ENCODE measurements at places on chromosomes 5 and 9.

- no peak for DNase-seq
Measured at GRCh38 chr5:52829664-52830063, 41.9 kb downstream of the ITGA1 start.

- DNase-seq: no peak
Measured at GRCh38 chr9:90074316-90074962, 469.6 kb downstream of the GADD45G start.

DNA sequence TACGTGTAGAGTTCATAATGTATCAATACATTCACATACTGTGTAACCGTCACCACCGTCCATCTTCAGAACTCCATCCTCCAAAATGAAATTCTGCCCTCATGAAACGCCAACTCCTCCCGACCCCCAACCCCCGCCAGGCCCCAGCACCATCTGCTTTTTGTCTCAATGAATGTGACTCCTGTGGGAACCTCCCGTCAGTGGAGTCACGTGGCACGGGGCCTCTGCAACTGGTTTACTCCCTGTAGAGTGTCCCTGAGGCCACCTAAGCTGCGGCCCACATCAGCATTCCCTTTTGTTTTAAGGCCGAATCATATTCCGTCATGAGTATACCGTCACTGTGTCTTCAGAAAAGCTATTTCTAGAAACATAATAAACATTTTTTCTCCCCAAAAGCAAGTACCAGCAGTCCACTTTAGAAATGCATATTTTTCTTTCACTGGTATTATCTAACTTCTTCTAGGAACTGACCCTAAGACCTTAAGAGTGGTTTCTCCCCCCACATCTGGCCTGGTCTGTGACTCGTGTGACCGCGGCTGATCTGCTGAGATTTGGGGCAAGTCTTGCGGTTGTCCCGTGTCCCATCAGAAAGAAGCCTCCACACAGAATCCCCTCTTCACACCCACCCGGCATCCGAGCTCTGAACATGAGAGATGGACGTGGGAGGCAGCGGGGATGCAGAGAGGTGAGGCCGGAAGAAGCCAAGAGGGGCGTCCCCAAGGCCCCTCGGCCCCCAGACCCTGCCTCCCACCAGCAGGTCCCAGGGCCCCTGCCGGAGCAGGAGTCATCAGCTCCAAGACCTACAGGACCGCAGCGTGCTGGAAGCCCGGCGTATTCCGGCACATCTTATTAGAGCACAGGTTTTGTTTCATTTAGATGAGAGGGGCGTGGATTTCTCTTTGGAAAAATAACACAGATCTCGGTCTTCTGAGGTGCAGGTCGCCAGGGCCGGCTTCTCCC is 38.3 kb downstream of the SLC6A3 start:
- DNase-seq: no peak

DNA sequence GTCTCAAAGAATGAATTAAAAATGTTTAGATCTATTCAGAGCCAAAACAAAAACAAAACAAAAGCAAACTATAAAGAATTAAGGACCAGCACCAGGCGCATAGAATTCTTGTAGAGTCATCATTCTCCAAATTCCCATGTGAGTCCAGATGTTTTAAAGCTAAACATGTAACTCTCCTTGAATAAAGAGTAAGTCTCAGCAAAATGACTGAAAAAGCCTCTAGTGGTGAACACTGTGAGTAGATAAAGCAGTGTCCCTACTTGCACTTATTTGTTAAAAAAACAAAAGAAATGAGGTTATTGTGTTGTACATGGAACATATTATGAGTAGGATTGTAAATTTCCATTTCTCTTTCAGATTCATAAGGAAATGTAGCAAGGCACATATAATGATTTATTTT is 44.0 kb downstream of the NNT start:
- no peak for DNase-seq

DNA sequence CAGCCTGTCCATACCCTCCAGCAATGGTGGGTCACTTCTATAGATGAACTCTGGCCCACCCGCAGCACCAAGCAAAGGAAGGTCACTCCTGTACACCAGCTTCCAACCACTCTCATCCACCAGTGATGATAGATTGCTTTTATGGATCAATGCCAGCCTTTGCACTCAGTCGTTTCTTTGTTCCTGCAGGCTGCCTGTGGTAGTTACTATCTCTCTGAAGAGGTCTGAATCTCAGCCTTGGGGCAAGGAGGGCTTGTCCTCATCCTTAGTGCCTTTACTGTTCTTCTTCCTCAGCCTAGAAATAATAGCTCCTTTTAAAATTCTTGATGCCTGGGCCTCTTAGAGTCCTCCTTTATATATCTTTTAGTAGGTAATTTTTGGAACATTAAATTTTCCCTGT is 100.8 kb downstream of the TMC1 start:
- no peak for DNase-seq

DNA sequence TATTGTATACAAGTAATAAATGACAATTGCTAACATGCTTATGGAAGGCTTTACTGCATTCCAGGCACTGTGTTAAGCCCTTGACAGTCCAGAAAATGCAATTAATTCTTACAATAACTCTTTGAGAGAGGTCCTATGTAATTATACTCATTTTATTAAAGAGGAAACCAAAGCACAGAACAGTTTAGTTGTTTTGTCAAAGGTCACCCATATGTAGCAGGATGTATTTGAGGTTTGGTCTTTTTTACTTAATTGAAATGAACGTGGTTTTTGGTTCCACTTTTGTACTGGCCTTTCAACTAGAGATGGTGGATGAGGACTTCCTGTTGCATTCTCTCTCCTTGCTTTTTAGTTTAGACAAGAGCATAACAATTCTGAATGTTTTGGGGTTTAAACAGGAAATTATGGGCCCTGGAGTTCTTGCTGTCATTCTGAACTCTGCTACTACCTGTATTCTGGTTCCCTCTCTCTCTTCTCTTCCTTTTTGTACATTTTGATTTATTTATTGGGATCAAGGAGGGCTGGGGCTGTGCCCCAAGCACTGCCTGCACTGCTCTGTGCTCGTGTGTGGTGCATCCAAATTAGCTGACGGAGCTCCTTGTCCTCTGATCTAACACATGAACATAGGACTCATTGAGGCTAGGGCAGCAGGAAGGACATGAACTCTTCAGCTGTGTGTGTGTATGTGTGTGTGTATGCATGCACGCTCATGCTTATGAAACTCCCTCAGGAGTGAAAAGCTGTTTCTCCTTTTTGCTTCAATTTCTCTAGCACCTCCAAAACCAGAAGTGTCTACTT is 47.4 kb downstream of the SLC28A3 start:
- no peak for DNase-seq

DNA sequence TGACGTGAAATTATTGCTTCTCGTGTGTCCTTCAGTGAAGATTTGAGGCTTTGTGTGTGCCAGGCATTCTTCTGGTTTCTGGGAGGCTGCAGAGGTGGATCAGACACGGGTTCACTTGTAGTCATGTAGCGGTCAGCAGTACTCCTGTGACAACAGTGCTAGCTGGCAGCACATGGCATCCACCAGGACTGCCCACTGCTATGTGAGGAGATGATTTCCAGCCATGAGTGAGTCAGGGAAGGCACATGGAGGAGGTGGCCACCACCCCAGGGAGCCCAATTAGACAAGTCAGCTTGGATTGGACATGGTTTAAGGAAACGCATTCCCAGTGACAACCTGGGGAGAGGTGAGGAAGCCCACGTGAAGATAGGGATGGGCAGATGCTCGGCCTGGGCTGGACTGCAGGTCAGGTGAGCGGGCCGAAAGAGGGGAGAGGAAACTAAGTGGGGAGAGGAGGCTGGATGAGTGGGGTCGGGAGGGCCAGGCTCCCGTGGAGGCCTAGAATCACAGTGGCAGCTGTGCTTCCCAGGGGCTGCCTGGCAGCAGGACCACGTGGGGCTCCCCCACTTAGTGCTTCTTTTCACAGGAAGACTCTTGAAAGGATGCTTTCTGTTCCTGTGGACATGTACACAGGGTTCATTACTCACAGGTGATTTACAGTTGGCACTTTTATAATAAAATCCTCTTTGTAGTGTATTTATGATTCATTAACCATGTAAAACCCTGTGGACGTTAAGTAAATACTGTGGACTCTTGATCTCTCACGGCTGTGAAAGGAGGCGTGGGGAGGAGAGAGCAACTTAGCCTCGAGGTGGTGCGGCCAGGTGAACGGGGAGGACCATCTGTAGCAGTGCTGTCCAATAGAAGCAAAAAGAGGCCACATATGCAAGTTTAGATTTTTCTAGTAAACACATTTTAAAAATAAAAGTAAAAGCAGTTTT is 80.0 kb upstream of the OTULINL start:
- no peak for DNase-seq

DNA sequence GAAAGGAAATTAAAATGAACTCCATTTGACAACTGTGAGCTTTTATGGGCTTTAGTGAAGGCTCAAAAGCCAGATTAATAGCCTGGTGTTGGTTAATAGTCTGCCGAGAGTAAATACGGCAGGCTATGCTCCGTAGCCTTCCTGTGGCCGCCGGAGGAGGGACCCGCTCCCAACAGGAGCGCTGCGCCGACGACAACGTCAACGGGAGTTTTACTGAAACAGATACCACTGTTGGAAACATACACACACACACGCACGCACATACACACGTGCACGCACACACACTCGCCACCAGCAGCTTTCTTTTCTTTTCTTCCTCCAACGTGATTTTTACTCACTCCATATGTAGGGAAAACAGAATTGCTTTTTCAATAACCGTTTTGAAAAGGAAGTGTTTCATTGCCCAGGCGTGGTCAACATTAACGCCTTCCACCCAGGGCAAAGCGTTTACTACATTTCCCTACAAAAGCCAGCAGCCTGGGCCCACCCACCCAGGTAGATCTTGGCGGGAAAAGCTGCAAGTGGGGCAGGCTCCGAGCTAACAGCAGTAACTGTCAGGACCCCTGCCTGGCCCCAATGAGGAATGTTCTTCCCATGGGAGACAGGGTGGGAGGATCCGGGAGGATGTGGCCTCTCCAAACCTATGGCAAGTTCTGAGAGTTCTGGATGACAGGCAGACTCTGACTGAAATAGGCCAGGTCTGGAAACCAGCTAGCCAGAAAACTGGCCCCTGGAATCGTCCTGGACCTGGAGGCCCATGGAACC is 72.3 kb downstream of the PAX5 start:
- DNase-seq: no peak

DNA sequence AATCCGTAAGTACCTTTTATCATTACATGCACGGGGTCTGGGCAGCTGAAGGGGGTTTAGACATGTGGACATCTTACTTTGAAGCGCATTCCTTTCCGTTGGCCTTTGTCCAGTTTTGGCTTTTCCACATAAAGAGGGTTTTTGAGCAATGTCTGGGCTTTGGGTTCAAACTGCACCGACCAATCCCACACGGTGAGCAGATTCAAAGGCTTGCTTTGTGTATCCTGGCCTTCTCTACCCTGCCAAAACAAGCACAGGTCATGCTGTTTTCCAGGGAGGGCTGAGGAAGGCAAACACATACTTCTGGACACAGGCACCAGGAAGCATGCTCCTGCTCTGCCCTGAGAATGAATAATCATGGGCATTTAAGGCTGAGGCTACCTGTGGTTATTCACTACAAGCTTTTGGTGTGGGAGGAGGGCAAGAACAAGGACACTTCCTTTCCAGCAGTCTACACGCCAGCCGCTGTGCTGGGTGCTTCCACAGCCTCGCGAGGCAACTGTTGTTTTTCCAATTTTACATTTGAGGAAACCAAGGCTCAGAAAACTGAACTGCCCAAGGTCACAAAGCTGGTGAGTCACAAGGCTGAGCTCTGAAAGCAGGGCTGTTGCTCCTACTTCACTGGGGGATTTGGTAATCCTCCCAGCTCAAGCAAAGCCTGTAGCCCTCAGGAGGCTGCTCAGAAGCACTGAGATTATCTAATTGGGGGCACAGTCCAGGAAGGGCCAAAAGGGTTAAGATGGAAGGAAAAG is 59.8 kb upstream of the GOLPH3 start:
- DNase-seq: no peak

- no peak for DNase-seq
Measured at GRCh38 chr5:158502686-158503085, 597.0 kb downstream of the EBF1 start.

DNA sequence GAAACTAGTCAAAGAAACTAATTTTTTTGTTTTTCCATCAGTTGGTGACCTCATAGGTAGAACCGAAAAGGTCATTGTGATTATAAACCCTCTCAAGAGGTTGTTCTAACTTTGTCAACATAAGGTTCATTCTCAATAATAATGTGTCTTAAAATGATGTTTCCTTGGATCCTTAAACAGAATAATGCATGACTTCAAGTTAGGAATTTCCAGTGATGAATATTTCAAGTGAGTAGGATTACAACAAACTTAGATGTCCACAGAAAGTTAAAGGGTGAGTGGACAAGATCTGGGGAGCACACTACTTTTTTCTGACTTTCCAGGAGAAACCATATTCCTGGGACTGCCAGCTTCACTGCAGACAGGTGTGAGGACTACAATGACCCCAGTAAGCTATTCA is 239.0 kb upstream of the PTGER4 start:
- DNase-seq: no peak

DNA sequence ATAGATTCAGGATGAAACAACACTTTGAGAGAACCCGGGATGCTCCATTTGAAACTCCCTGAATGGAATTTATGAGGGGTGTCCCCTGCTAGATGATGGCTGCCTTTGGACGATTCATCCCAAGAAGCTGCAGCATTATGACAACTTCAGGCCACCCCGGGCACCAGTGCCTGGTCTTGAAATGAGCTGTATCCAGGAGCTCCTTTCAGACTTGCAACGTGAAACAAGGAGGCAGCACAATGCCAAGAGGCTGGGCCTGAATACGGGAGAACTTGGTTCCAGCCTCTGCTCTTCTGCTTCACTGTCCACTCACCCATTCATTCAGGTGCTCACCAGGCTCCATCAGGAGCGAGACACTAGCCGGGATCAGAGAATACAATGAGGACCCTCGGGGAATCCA is 78.3 kb downstream of the STK10 start:
- no peak for DNase-seq

DNA sequence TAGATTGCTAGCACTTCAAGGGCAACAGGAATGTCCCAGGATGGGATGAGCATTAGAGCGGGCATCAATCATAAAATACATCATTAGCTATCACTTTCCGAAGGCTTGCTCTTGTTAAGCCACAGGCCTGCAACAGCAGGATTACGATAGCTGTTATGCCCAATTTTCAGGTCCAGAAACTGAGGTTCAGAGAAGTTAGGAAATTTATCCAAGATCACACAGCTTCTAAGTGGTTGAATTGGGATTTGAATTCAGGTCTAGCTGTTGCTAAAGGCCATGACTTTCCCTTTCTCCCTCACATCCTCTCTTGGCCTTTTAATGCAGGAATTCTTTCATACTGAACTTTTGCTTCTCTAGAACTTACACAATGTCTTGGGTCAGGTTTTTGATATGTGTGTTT is 119.4 kb upstream of the ERCC6L2 start:
- DNase-seq: no peak

DNA sequence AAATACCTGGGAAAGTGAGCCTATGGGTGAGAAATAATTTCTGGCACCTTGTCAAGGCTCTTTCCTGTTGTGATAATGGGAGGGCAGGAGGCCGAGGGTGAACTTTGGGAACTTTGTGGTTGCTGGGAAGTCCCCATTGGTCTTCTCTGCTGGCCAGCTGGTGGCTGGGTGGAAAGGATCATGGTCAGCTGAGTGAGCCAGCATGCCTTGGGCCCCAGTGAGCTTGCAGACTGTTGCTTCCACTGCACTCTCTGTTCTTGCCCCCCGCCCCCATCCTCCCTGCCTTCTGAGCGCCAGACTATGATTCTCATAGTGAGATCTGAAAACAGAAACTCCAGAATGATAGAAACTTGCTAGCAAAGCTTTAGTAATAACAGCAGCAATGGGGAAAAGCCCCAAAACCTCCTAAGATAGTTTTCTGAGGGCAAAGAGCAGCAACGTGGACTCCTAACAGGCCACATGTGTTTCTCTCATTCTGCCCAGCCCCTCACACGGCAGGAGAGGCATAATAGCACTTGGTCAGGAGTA is 139.2 kb upstream of the SMARCA2 start:
- DNase-seq: no peak

- peak; percentile 20 for DNase-seq
Measured at GRCh38 chr9:120925535-120926396, 830 bp downstream of the TRAF1 start.

- no peak for DNase-seq
Measured at GRCh38 chr5:134958755-134959154, 9.0 kb upstream of the CATSPER3 start.

All from urothelium cell line (cell line).